H7 (cell line): ENCODE measurements at places on chromosomes 1 and 21. TPM values are rescaled to one million over a fixed set of nuclear protein-coding genes. Genes with fewer than 3 reads are reported as not detected.
A peak's percentile ranks its signal among the peaks of the same experiment; 100 is the strongest.

Gene MASP2
- 0.17 and 0.63 TPM in 2 replicates for total RNA-seq

- DNase-seq, result no peak
Observed at GRCh38 chr1:109963864-109964263, 20.7 kb upstream of the AHCYL1 start.

DNA sequence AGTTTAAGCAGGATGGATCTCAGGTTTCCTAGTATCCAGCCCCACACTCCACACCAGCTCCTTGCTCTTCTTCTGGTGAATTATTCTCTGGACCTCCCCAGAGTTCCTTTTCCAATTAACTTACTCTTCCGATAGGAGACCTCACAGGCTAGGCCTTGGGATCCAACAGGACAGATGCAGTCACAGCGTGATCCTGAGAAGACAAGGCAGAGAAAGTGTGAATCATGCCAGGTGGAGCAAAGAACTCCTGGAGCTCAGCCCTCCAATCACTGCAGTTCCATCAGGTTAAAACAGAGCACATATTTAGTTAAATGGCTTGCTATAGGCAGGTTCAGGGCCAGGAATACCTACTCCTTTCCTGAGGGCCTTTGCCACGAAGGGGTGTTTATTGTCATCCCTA lies 34.1 kb downstream of the C8B start:
- no peak for DNase-seq

- no peak for DNase-seq
Observed at GRCh38 chr1:17319561-17320350, 11.8 kb downstream of the PADI4 start.

DNA sequence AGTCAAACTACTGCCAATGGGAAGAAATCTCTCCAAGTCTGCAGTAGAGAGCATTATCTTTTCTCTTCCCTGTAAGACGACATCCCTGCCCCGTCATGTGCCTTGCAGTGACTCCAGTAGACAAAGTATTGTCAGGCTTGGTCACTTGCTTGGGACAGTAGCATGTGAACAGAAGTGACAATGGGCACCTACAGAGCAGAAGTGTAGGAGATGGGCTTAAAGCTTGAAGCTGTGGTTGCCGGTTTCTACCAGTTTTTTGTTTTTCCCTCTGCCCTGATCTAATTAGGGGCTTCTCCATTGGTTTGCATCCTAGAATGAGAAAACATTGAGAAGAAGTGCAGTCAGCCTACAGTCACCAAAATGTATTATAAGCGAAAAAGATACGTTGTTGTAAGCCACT lies 12.7 kb downstream of the F3 start:
- no peak for DNase-seq

- DNase-seq, result no peak
Observed at GRCh38 chr1:234769284-234769985, 159.5 kb upstream of the IRF2BP2 start.

- peak; percentile 55 for DNase-seq
Observed at GRCh38 chr1:203465948-203466347, 9.7 kb upstream of the PRELP start.

Gene SRM
- 110 and 111 TPM in 2 replicates for total RNA-seq

DNA sequence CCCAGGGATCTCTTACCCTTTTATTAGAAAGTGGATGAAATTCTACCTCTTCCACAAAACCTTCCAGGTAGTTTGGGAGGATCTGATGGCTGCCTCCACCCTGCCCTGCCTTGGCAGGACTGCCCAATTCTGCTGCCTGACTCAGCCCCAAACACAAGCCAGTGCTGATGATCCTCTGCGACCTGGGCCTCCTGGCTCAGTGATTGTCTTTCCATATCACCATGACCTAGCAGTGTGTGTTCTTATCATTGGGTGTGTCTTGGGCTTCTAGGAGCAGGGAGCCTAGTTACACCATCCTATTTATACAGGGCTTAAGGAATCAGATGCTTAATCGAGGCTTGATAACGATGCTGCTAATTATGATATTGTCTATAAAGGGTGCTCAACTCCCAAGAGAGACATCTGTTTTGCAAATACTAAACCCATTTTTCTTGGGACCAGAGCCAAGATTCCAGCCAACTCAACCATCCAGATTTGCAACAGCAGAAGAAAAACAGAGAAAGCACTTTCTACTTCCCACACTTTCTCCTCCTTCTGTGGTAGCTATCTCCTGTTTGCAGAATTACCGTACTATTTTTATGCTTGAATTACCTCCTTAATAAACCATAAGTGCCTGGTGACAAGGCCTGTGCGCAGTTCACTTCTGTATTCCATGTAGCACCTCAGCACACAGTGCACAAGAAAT lies 36.5 kb upstream of the KIF21B start:
- DNase-seq, result no peak

DNA sequence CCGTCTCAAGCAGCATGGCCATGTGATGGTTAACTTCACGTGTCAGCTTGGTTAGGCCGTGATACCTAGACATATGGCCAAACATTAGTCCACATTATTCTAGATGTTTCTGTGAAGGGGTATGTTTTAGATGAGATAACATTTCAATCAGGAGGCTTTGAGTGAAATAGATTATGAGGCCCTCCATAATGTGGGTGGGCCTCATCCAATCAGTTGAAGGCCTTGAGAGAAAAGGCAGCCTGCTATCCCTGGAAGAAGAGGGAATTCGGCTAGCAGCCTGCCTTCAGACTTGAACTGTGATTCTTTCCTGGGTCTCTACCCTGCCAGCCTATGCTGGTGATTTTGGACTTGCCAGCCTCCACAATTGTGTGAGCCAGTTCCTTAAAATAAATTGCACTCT lies 90.1 kb downstream of the ZSCAN20 start:
- no peak for DNase-seq

Gene MPL
- total RNA-seq, result 0.48 TPM in 1 of 2 replicates, not detected in the other

DNA sequence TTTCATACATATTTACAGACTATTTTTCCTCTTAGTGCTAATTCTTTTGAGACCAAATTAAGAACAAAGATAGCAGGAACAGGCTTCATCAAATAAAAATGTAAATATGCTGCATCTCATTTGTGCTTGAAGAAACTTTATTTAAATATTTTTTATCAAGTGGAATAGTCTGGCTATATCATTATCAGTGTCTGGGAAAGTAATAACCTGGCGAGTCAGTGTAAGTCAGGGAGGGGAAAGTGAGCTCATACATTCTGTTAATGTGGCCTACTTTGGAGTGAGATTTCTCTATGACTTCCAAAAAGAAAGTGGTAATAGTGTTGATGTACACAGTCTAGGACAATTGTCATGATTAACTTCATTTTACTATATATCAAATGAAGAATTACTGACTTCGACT lies 1045.1 kb downstream of the ADGRL2 start:
- no peak for DNase-seq

GRCh38 chr21:43623588-43623987 lies 35.7 kb downstream of the HSF2BP start:
- no peak for DNase-seq

- no peak for DNase-seq
Observed at GRCh38 chr1:82836213-82836972, 1035.7 kb downstream of the ADGRL2 start.

- DNase-seq, result no peak
Observed at GRCh38 chr1:105368446-105368845, 1618.7 kb downstream of the AMY1C start.

DNA sequence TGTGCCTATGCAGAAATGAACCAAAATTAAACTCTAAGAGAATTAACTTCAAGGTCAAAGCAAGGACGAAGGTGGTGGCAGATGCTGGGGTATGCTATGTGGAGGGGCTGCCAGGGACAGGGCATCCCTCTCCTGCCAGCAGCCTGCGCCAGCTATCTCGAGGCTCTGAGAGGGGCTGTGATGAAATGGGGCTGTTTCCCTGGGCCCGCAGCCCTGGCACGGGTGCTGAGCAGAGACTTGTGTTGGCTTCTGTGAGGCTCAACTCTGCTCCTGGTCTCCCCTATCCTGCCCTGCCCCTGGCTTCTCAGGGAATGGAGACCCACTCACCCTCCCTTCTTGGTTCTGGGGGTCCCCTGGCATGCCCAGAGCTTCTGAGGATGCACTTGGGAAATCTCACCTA lies 41.9 kb upstream of the TIAM1 start:
- DNase-seq, result peak; percentile 11

Gene TIE1
- total RNA-seq, result 2.6 and 5.4 TPM in 2 replicates

Gene LGALS8
- 16.8 and 27.7 TPM in 2 replicates for total RNA-seq

DNA sequence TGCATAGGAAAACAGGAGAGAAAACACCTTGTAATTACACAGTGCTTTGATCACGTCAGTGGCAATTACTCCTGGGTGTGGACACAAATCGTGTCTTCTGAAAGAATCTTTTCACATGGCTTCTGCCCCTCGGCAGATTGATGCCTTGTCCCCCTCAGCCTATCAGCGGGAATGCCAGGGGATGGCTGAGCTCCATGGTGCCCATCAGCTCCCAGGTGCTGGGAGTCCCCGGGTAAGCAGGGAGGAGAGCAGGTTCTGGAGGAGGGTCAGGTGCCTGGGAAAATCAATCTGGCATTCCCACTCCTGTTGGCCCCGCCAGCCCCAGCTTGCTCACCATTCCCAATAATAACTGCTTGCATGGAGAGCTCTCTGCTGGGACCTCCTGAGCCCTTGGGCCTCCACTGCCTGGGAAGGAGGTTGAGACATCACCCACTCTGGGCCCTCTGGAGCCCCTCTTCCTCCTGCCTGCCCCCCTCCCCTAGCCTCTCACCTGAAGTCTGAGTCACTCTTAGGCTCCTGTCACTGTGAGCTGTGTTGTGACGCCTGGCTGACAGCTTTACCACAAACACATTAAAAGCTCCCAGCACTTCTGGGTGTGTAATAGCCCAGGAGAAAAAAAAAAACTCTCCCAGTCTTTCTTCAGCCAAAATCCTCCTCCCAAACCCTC lies 4.9 kb downstream of the CAMK2N1 start:
- no peak for DNase-seq

Gene LCE3D
- total RNA-seq, result not detected in 2 replicates

- no peak for DNase-seq
Observed at GRCh38 chr1:179303200-179303785, 9.7 kb downstream of the SOAT1 start.

Gene EXO5
- total RNA-seq, result 2.7 and 4.1 TPM in 2 replicates

Gene RBM11
- total RNA-seq, result 2.2 and 3.3 TPM in 2 replicates

Gene AGBL4
- total RNA-seq, result 0.87 and 2.5 TPM in 2 replicates

DNA sequence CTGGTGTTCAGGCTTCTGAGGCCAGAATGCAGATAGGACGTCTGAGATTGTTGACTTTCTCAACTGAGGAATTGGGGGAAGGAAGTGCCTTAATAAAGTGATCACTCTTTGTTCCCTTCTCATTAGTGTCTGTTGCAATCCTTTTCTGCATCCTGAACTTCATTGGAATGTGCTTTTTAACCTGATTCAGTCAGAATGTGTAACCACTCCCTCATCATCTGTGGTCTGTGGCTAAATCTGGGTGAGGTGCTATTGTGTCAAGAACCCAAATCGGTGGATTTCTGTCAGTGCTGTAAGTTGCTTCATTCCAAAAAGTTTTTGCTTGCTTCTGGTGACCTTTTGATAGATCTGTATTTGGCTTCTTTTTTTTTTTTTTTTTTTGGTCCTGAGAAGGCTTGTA lies 38.2 kb downstream of the ARID1A start:
- no peak for DNase-seq

Gene TNNI3K
- 0.44 TPM in 1 of 2 replicates, not detected in the other for total RNA-seq

DNA sequence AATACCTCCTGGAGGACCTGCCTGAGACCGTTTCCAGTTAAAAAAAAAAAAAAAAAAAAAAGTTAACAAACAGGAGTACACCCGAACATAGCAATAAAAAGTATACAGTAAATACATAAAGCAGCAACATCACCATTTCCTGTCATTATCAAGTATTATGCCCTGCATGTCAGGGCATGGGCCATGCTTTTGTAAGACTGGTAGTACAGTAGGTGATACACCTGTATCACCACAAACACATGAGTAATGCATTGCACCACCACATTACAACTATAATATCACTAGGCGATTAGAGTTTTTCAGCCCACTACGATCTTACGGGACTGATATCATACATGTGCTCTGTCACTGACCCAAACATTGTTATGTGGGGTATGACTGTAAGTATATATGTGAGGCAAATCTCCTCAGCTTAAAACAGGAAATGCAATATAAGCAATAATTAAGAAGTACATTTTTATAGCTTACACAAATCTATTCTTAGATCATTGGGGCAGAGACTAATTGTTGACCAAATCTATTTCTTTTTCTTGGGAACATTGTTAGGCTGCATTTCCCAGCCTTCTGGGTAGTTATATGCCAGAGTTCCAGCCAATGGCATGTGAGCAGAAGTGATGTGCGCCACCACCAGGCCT lies 98.1 kb downstream of the PLD5 start:
- no peak for DNase-seq

- no peak for DNase-seq
Observed at GRCh38 chr1:169949139-169949538, 55.4 kb upstream of the SCYL3 start.

GRCh38 chr1:160284220-160284781 lies 632 bp downstream of the PEX19 start:
- DNase-seq, result no peak

DNA sequence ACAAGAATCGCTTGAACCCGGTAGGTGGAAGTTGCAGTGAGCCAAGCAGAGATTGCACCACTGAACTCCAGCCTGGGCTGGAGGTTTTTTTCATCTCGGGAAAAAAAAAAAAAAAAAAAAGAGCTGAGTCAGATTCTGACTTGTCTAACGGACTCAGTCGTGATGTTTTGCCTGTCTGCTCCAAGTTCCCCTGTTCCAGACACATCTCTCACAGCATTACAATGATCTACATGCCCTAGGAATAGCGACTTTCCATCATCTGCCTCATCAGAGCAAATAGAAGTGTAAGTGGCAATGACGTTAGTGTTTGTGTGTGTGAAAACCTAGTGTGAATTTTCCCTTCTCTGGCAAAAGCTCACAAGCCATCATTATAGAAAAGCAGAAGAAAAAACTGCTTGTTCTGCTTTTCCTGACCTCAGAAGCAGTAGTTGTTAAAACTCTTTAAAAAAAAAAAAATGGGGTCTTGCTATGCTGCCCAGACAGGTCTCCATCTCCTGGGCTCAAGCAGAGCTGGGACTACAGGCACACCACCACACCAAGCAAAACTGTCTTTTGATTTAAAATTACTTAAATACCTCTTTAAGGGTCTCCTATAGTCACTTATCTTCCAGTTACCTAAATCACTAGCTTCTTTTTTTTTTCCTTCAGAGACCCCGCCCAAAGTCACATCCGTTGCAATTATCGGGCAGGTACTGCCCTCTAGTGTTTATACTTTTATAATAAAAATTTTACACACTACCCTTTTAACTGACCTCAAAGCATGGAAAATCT lies 37.3 kb downstream of the PLEKHO1 start:
- DNase-seq, result peak; percentile 61

GRCh38 chr1:157089789-157090188 lies 9.8 kb downstream of the ETV3L start:
- DNase-seq, result no peak

- DNase-seq, result no peak
Observed at GRCh38 chr1:24418898-24419628, 3.5 kb downstream of the NIPAL3 start.

- peak; percentile 86 for DNase-seq
Observed at GRCh38 chr1:31937300-31938183, 626 bp downstream of the PTP4A2 start.
